Omental fat pad (tissue), 4 donors: ENCODE measurements at places on chromosomes 2 and 18. TPM values are rescaled to one million over a fixed set of nuclear protein-coding genes. Genes with fewer than 3 reads are reported as not detected.

DNA sequence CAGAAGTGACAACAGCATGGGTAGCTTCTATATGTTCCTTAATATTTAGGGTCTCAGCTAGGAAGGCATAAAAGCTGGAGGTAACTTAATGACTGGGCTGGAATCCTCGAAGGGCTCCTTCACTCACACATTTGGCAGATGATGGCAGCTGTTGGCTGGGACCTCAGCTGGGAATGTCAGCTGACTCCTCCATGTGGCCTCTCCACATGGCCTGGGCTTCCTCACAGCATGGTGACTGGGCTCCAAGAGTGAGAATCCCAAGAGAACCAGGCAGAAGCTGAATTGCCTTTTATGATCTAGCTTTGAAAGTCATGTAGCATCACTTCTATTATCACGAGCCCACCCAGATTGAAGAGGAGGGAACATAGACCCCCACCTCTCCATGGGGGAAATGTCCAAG lies 54.9 kb downstream of the TET3 start:
- no peak for DNase-seq

GRCh38 chr2:1068822-1069221 lies 118.2 kb downstream of the SNTG2 start:
- DNase-seq = no peak

GRCh38 chr2:217922101-217923006 lies 80.4 kb downstream of the TNS1 start:
- no peak for DNase-seq

DNA sequence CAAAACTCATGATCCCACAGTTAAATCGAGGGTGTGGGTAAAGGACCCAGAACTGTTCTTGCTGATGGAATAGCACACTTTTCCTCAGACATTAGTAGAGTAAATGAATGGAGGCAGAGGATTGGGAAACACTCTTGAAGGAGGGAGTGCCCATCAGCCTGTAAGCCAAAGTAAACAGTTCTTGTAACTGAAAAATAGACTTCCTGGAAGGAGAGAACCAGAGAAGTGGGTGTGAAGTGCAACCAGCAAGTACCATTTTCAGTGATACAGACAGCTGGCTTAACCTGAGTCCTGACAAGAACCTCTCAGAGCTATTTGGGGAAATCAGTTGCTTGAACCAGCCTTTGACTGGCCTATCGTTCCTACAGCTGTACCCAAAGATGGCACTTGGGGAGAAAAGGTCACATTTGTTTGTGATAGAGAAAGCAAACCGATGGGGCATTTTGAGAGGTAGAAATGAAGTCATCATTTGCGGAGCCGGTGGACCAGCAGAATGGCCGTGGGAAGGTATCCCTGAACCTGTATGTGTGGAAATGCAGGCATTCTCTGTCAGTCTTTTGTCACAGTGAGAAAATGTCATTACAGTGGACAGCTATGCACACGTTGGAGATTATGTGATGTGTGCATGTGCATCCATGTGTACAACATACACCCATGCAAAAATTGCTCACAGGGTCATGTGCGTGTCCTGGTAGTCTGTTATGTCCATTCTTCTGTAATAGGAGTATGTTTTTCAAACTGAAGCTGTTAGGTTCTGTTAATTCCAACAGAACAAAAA lies 17.8 kb downstream of the CRIM1 start:
- DNase-seq = no peak

DNA sequence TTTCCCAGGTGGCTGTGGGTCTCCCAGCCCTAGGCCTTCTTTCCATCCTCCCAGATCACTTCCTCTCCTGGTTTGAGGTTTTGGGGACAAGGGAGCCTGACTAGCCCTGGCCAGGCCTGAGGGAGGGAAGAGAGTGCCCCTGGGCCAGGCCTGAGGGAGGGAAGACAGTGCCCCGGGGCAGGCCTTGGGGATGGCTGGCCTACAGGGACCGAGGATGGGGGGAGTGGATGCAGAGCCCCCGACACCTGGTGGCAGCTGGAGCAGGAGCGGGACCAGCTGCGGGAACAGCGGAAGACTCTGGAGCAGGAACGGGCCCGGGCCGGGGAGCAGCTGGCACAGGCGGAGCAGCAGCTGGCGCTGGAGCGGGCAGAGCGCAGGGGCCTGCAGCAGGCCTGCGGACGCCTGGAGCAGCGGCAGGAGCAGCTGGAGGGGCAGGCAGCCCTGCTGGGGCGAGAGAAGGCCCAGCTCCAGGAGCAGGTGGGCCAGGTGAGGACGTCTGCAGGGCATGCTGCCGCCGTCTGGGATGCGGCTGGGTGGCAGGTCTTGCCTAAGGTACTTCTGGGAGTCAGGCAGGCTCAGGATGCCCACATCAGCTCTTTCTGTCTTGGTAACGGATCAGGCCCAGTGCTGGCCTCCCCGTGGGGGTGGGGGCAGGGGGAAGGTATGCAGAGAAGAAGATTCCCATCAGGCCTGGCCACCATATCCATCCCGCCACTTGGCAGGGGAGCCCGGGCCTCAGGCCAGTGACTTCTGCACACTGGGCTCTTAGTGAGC lies 29.2 kb downstream of the CROCC2 start:
- DNase-seq = peak; percentile 4

DNA sequence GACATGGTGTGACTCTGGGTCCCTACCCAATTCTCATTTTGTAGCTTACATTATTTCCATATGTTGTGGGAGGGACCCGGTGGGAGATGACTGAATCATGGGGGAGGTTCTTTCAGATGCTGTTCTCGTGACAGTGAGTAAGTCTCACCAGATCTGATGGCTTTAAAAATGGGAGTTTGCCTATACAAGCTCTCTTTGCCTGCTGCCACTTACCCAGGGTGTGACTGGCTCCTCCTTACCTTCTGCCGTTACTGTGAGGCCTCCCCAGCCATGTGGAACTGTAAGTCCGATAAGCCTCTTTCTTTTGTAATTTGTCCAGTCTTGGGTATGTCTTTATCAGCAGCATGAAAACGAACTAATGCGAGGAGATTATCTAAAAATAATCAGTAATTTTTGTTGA lies 1683.2 kb upstream of the SLC39A10 start:
- DNase-seq = no peak

DNA sequence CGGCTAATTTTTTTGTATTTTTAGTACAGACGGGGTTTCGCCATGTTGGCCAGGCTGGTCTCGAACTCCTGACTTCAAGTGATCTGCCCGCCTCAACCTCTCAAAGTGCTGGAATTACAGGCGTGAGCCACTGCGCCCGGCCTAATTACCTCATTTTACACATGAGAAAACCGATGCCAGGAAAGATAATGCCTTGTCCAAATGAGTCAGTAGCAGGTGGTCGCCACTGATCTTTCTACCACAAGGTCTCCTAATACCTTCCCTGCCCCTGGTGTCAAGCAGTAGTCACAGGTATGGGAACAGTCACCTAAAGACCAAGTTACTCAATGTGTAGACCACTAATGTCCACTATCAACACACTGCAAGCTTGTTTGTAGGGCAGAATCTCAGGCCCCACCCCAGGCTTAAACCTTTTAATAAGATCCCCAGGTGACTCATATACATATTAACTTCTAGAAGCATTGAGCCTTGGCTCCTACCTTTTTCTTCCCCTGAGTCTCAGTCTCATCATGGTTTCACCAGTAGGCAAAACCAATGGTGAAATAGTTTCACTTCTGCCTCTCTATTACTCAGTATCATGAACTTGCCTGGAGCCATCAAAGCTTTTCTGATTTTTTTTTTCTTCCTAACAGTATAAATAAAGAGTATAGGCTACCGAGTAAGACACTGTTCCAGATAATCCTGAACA lies 6.9 kb upstream of the EPB41L5 start:
- DNase-seq = no peak

DNA sequence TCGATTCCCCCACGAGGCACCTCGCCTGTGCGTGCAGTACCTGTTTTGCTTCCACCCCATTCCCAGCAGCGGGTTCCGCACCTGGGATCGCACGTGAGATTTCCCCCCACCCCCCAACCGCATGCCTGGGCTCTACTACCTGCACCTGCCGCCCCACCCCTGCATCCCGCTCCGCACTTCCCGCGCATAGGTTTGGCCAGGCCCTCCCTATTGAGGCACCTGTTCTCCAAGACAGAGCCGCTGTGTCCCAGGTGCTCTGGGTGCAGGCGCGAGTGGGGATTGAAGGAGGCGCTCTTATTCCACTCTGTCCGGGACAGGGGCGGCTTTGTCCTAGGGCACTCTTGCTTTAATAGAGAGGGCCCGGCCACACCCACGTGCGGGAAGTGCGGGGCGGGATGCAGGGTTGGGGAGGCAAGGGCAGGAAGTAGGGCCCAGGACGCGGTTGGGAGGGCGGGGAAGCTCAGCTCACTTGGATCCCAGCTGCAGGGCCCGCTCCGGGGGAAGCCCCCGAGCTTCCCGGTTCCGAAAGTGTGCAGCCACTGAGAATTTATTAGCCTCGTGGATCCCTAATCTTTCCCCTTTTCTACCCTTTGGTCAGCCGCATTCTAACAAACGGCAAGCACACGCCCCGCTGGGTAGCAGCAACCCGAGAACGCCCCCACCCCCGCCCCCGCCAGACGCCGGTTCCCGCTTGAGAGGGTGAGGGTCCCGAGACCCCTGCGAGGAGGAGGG lies 670 bp upstream of the MOCOS start:
- DNase-seq = no peak

DNA sequence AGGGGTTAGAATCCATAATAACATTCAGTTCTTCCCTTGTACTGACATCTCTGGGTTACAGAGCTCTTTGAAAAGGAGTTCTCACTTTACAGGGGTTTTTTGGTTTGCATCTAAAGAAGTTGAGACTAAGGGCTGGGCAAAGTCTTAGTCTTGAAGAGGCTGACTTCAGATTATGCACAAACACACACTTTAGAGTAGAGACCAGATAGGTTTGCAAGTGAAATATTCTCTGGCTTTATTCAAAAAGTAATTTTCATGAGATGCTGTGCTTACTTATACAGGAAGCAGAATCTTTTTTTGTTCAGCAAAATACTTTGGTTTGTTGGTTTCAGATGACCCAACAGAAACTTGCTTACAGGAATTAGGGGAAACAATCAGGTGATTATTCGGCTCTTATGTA lies 410.9 kb upstream of the LRRTM1 start:
- DNase-seq = no peak

Gene KCNJ3
- not detected for total RNA-seq

Gene SPDYA
- total RNA-seq = 1.9 TPM

Gene SMC6
- 11.6 TPM for total RNA-seq

GRCh38 chr2:37635504-37636380 lies 35.7 kb downstream of the CDC42EP3 start:
- no peak for DNase-seq

- no peak for DNase-seq
Observed at GRCh38 chr18:13280070-13280795, 61.7 kb downstream of the LDLRAD4 start.

DNA sequence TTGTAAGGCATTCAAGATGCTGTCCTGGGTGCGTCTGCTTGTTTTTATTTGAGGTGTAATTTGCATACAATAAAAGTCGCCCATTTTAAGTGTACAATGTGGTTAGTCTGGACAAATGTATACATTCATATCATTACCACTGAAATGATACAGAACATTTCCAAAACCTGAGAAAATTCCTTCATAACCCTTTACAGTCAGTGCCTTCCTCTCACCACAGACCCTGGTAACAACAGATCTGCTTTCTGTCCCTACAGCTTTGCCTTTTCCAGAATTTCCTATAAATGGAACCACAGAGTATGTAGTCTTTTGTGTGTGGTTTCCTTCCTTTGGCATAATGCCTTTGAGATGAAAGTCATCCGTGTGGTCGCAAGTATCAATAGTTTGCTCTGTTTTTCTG lies 45.8 kb upstream of the NFU1 start:
- DNase-seq = no peak

- DNase-seq = no peak
Observed at GRCh38 chr2:55309446-55309845, 40.4 kb upstream of the MTIF2 start.

- no peak for DNase-seq
Observed at GRCh38 chr2:24986372-24986771, 14.6 kb upstream of the DNAJC27 start.

GRCh38 chr2:56613920-56614319 lies 430.1 kb downstream of the CCDC85A start:
- no peak for DNase-seq

Gene SCYGR6
- not detected for total RNA-seq

DNA sequence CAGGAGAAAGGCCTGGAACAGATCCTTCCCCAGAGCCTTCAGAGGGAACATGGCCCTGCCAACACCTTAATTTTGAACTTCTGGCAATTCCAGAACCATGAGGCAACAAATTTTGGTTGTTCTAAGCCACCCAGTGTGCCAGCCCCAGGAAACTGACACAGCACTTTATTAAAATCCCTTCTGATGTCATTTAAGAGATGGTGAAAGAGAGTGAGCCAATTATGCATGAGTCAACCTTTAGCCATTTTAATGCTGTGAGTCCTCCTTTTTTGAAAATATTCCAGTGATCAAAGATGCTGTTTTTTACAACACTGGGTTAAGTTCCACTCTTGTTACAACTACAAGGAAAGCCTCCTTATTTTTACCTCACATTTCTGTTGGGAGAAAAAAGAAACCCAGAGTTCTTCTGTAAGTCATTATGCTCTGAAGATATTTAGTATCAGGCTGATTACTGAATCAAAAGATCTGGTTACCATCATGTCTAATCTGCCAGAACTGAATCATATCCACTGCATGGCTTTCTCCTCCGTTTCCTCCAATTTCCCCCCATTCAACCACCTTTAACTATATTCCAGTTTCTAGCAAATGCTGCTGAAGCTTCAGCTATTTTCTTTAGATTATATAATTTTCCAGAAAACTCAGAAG lies 235.4 kb downstream of the TXNL1 start:
- no peak for DNase-seq

Gene ERBB4
- total RNA-seq = 0.16 TPM

Gene UGT1A8
- total RNA-seq = not detected

- DNase-seq = no peak
Observed at GRCh38 chr18:77052297-77052982, 80.1 kb downstream of the MBP start.

- DNase-seq = peak; percentile 71
Observed at GRCh38 chr2:88739985-88740600, 48.6 kb downstream of the RPIA start.

DNA sequence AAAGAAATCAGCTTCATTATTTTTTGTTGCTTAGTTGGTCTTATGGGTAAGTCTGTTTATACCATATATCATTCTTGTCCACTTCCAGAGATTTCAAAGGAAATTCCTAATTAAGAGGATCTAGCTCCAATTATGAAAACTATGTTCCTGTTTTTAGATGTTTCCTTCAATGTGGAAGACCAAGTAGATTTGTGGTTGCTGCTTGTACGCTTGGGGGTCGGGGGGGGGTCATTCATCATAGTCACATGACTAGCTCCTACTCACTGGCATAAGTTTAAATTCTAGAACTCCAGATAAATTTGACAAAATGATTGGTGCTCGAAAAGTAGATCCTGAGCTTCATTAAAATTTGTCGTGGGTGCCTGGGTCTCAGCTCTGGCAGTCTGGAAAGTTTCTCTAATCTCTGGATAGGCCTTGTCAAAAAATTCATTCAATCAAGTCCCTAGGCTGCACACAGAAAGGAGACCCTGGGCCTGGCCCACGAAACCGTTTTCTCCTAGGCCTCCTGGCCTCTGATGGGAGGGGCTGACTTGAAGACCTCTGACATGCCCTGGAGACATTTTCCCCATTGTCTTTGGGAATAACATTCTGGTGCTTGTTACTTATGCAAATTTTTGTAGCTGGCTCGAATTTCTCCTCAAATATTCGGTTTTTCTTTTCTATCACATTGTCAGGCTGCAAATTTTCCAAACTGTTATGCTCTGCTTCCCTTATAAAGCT lies 62.5 kb downstream of the MEP1B start:
- DNase-seq = no peak
